ENCODE measurements at places on chromosomes 5 and 9. TPM values are rescaled to one million over a fixed set of nuclear protein-coding genes. Genes with fewer than 3 reads are reported as not detected.

DNA sequence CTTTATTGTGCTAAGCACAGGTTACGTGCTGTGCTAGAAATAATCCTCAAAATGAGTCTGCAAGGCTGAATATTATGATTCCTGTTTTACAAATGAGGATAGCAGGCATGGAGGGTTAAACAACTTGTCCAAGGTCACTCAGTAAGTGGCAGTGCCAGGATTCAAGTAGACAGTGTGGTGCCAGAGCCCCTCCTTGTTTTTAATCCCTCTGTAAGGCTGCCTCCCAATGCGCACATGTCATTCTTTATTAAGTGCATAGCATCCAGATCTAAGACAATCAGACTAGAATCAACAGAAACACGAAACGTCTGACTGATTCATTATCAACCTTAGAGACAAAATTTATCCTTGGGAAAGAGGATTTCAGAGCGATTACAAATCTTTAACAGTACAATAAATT is 199.6 kb downstream of the SMARCA2 start:
- H3K4me3 ChIP-seq = no peak overlapping the region
- peaks cover 7% of the 10 kb centered on the region for H3K4me1 ChIP-seq
- no peak for DNase-seq

DNA sequence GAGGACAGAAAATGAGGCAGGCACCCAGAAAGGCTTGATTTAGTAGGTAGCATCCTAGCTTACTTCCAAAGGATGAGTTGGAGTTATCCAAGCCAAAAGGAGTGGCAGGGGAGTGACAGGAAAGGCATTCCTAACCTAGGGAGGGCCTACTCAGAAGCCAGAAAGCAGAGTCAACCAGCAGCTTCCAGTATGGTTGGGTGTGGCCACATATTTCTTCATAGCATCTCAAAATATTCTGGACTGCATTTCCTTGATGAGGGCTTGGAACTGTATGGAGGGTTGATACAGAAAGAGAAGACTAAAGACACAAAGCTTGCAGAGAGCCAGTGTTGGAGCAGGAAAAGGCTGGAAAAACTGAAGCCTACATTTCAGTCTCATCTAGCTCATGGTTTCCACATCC is 656.8 kb upstream of the DMAC1 start:
- no peaks in the 10 kb centered on the region for H3K4me1 ChIP-seq
- no peak overlapping the region for H3K27ac ChIP-seq
- H3K4me3 ChIP-seq = no peak overlapping the region
- H3K27me3 ChIP-seq = no peaks in the 10 kb centered on the region
- DNase-seq = no peak

GRCh38 chr5:56262279-56262678 is 29.1 kb upstream of the ANKRD55 start:
- H3K27ac ChIP-seq = no peak overlapping the region
- no peaks in the 10 kb centered on the region for H3K36me3 ChIP-seq
- H3K4me3 ChIP-seq = no peak overlapping the region
- no peak for DNase-seq
- H3K27me3 ChIP-seq = no peaks in the 10 kb centered on the region
- H3K4me1 ChIP-seq = no peaks in the 10 kb centered on the region

- H3K36me3 ChIP-seq = no peaks in the 10 kb centered on the region
- no peak overlapping the region for H3K4me3 ChIP-seq
- H3K4me1 ChIP-seq = no peaks in the 10 kb centered on the region
- no peaks in the 10 kb centered on the region for H3K27me3 ChIP-seq
- DNase-seq = no peak
These were observed 573.1 kb downstream of the ZNF608 start for GRCh38 chr5:124173386-124173785.

GRCh38 chr5:57276353-57276752 is 102.5 kb downstream of the GPBP1 start:
- H3K36me3 ChIP-seq = no peaks in the 10 kb centered on the region
- no peak for DNase-seq
- H3K27me3 ChIP-seq = peaks cover 1% of the 10 kb centered on the region
- H3K4me1 ChIP-seq = peaks cover 6% of the 10 kb centered on the region

DNA sequence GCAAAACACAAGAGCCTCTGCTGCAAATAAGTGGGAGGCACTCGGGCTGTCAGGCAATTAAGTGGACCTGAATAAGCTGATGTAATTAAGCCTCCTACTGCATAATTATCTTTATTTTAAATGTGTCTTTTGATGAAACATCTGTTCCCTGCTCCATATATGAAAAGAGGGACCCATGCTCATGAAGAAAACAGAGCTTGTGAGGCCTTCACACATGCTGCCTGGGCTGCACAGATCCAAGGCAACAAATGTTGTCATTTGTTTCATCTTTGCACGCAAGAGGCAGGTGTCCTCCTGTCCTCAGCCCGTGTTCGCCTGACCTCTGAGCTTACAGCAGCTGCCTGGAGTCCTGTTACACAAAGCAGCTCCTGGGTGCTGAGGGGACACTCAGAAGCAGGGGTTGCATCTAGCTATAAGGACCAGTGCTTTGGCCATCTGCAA is 381.1 kb downstream of the ZNF608 start:
- H3K4me3 ChIP-seq = no peak overlapping the region
- no peaks in the 10 kb centered on the region for H3K27me3 ChIP-seq
- no peak for DNase-seq
- no peaks in the 10 kb centered on the region for H3K4me1 ChIP-seq
- no peak overlapping the region for H3K27ac ChIP-seq

- peaks cover 22% of the 10 kb centered on the region for H3K4me1 ChIP-seq
- peaks cover 2% of the 10 kb centered on the region for H3K27me3 ChIP-seq
- no peak for DNase-seq
- no peak overlapping the region for H3K27ac ChIP-seq
- peaks cover 15% of the 10 kb centered on the region for H3K36me3 ChIP-seq
These were observed 104.0 kb downstream of the COL23A1 start for GRCh38 chr5:178486239-178486641.

DNA sequence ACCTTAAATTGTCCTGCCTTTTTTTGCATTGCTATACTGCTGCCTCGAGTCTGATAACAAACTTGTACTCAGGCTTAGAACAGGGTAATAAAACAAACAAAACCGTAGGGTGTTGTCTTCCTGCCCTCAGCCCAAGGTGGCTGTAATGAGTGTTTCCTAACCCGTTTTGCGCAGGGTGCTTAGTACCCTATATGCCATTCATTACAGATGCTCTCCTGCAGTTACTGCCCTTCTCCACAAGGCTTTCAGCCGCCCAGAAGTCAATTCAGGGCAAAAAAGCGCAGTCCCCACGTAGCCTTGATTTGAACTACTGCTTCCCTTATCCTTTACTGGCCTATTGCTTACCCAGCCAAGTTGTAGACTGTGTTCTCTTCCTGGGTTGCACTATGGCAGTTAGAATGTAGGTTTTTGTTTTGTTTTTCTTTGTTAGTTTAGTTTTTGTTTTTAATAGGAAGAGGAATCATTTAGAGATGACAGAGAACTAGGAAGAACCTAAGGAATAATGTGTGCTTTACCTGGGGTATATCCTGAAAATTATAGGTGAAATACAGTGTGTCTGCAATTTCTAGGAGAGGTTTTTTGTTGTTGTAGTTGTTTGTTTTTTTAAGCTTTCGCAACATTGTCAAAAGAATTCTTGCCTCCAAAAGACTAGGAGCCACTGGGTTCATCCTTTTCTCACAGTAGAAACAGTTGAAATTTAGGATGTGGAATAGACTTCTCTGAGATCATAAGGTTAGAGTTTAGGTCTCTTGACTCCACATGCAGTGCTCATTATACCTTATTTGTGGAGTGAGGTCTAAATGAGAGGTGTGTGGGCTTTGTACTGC is 1.3 kb downstream of the HMGXB3 start:
- H3K27ac ChIP-seq = peak overlapping the region; percentile 90
- peaks cover 19% of the 10 kb centered on the region for H3K36me3 ChIP-seq
- peak overlapping the region; percentile 93 for H3K4me3 ChIP-seq
- H3K4me1 ChIP-seq = peaks cover 36% of the 10 kb centered on the region

- peaks cover 8% of the 10 kb centered on the region for H3K27me3 ChIP-seq
- no peak overlapping the region for H3K4me3 ChIP-seq
- H3K27ac ChIP-seq = no peak overlapping the region
- peaks cover 10% of the 10 kb centered on the region for H3K36me3 ChIP-seq
These were observed 19.6 kb upstream of the RALGDS start for GRCh38 chr9:133140606-133141005.

Gene ADAMTS6
- total RNA-seq = 16.7 TPM

DNA sequence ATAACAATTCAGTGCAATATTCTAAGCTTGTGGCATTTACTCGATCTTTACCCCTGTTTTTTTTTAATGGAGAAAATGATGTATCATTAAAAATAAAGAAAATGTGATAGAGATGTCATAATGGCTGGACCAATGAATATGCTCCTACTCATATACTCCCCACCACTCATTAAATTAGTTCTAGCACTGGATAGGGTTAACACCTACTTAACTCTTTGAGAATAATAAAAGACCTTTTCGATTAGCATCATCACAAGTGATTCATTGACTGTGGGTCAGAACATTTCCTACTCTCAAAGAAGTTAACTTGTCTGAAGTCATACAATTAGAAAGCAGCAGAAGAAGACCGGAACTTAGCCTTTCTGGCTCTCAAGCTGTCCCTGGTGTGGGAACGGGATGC is 31.6 kb upstream of the RANBP6 start:
- H3K27ac ChIP-seq = peak overlapping the region; percentile 21
- no peaks in the 10 kb centered on the region for H3K4me1 ChIP-seq
- DNase-seq = no peak

GRCh38 chr5:122612901-122613300 is 162.0 kb upstream of the SNX2 start:
- peaks cover 2% of the 10 kb centered on the region for H3K27me3 ChIP-seq
- no peaks in the 10 kb centered on the region for H3K36me3 ChIP-seq
- H3K27ac ChIP-seq = no peak overlapping the region
- H3K4me1 ChIP-seq = no peaks in the 10 kb centered on the region

DNA sequence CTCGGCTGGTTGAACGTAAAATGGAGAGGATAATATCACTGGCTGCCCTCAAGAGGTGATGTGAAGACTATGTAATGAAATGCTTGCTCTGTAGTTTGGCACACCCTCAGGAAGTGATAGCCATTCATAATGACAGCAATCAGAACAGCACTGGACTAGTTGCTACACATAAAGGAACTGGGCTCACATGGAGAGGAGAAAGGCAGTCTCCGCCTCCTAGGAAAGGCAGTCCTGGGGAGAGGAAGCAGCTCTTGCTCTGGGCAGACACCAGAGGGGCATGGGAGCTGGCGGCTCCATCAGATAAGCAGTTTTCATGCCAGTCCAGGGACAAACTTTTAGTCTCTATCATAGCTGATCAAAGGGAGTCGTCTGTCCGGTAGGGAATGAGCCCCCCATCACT is 46.9 kb downstream of the ARHGEF37 start:
- no peak for DNase-seq
- peaks cover 3% of the 10 kb centered on the region for H3K36me3 ChIP-seq
- H3K27me3 ChIP-seq = peaks cover 4% of the 10 kb centered on the region
- H3K4me1 ChIP-seq = peaks cover 26% of the 10 kb centered on the region

Gene SH3RF2
- 0.23 TPM for total RNA-seq

DNA sequence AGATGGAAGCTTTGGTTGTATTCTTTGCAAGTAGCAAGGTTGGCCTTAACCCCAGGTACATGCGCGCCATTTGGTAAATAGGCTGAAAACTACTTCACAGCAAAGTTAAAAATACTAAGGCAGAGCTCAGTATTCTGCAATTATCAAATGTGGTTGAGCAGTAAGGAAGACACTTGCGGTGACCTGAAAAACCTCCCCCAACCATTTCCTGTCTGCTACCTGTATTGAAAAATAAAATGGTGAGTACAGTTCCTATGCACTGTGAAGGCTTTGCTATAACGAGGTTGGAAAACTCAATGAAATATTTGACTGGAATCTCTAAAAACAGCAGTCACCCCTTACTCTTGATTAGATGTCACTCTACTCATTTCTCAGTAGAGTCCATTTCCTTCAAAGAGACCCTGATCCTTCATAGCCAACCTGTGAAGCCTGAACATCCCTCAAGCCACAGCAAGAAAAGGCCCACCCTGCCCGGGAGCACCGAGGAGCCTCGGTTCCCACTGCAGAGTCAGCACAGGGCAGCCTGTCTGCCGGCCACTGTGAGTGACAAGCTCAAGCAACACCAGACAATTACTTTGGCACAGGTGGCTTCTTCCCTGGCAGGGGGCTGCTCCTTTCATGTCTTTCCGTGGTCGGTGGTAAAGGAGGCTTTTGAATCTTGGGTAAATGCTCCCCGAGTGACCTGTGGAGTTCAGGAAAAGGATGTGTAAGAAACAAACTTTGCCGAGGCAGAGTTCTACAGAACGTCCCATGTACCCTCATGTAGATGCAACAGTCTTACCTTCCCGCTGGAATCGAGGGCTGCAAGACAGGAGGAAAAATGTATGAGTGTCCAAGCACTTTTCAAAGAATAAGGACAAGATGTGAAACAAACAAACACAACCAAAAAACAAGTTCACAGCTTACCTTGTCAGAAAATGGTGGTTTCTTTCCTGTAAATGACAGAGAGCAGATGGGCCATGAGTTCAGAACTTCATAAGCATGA is 29.6 kb downstream of the C5orf58 start:
- H3K36me3 ChIP-seq = peaks cover under 1% of the 10 kb centered on the region
- H3K27ac ChIP-seq = no peak overlapping the region
- DNase-seq = no peak
- H3K27me3 ChIP-seq = peaks cover 2% of the 10 kb centered on the region
- no peak overlapping the region for H3K4me3 ChIP-seq

GRCh38 chr5:54001976-54002775 is 308.2 kb downstream of the ARL15 start:
- H3K36me3 ChIP-seq = no peaks in the 10 kb centered on the region
- H3K4me1 ChIP-seq = peaks cover 5% of the 10 kb centered on the region
- no peak for DNase-seq
- H3K27ac ChIP-seq = no peak overlapping the region

GRCh38 chr5:131679911-131680310 is 44.9 kb upstream of the RAPGEF6 start:
- H3K27ac ChIP-seq = no peak overlapping the region
- peaks cover 4% of the 10 kb centered on the region for H3K27me3 ChIP-seq
- peaks cover 16% of the 10 kb centered on the region for H3K36me3 ChIP-seq
- H3K4me3 ChIP-seq = no peak overlapping the region
- no peak for DNase-seq

Data from endothelial cell (in vitro differentiated cells).